ENCODE measurements at places on chromosomes 16 and 17. TPM values are rescaled to one million over a fixed set of nuclear protein-coding genes. Genes with fewer than 3 reads are reported as not detected.

The DPEP1 gene
- total RNA-seq: 0.47 TPM

The TNFSF13 gene
- total RNA-seq: 4.3 TPM

The TBC1D3 gene
- total RNA-seq: not detected

The KRT31 gene
- total RNA-seq: not detected

The ALOX15 gene
- 0.45 TPM for total RNA-seq

The TMEM100 gene
- total RNA-seq: 4.9 TPM

All from mesothelial cell of epicardium (in vitro differentiated cells).